ENCODE measurements at places on chromosomes 2 and 18. TPM values are rescaled to one million over a fixed set of nuclear protein-coding genes. Genes with fewer than 3 reads are reported as not detected.

The SERPINB8 gene
- total RNA-seq = 12.5 TPM

The CCDC85A gene
- total RNA-seq = 0.05 TPM

The CFC1 gene
- not detected for total RNA-seq

The GALNT14 gene
- total RNA-seq = 52.7 TPM

The GPR45 gene
- not detected for total RNA-seq

The ANKRD62 gene
- total RNA-seq = not detected

The SERPINB4 gene
- 0.17 TPM for total RNA-seq

The CMPK2 gene
- total RNA-seq = 0.67 TPM

The NETO1 gene
- total RNA-seq = not detected

The SP140 gene
- total RNA-seq = 0.28 TPM

The RRM2 gene
- total RNA-seq = 195 TPM

The KIAA2012 gene
- not detected for total RNA-seq

The PLEK gene
- total RNA-seq = not detected

The SIX2 gene
- 0.35 TPM for total RNA-seq

The NBAS gene
- 16.5 TPM for total RNA-seq

The WNT10A gene
- not detected for total RNA-seq

The PROC gene
- 3.2 TPM for total RNA-seq

The PLCD4 gene
- 0.30 TPM for total RNA-seq

The SOX11 gene
- total RNA-seq = not detected

The ST6GAL2 gene
- total RNA-seq = 19.4 TPM

The GPR17 gene
- total RNA-seq = not detected

The PCARE gene
- not detected for total RNA-seq

The TSHZ1 gene
- total RNA-seq = 5.7 TPM

The SCN3A gene
- total RNA-seq = 0.04 TPM

The PIEZO2 gene
- 0.58 TPM for total RNA-seq

The TNS1 gene
- total RNA-seq = 8.2 TPM

The LINC00305 gene
- not detected for total RNA-seq

The DPP4 gene
- total RNA-seq = 0.76 TPM

The GALNT13 gene
- 9.9 TPM for total RNA-seq

The LRRC30 gene
- total RNA-seq = not detected
